ENCODE measurements at places on chromosomes 13 and 19.

- no peak for DNase-seq
These were observed 591.4 kb downstream of the FGF9 start for GRCh38 chr13:22262001-22262885.

- DNase-seq = no peak
These were observed 8.7 kb downstream of the HOMER3 start for GRCh38 chr19:18932216-18932841.

- DNase-seq = no peak
These were observed 606.6 kb downstream of the LIG4 start for GRCh38 chr13:107608736-107609135.

DNA sequence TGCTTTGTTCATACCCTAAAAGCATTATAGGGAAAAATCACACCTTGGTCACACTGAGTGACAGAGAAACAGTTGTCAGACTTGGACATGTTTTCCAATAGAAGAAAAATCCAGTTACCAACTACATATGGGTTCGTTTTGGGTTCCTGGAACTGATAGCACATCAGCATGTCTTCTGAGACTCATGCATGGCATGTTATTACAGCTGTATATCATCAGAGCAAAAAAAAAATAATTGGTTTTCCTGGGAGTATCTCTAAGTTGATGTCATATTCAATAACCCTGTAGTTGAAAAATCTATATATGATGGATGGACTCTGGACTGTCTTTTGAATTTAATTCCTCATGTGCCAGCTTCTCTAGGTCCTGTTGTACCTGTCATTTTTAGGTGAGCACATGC lies 211.6 kb downstream of the DNAJC15 start:
- no peak for DNase-seq

DNA sequence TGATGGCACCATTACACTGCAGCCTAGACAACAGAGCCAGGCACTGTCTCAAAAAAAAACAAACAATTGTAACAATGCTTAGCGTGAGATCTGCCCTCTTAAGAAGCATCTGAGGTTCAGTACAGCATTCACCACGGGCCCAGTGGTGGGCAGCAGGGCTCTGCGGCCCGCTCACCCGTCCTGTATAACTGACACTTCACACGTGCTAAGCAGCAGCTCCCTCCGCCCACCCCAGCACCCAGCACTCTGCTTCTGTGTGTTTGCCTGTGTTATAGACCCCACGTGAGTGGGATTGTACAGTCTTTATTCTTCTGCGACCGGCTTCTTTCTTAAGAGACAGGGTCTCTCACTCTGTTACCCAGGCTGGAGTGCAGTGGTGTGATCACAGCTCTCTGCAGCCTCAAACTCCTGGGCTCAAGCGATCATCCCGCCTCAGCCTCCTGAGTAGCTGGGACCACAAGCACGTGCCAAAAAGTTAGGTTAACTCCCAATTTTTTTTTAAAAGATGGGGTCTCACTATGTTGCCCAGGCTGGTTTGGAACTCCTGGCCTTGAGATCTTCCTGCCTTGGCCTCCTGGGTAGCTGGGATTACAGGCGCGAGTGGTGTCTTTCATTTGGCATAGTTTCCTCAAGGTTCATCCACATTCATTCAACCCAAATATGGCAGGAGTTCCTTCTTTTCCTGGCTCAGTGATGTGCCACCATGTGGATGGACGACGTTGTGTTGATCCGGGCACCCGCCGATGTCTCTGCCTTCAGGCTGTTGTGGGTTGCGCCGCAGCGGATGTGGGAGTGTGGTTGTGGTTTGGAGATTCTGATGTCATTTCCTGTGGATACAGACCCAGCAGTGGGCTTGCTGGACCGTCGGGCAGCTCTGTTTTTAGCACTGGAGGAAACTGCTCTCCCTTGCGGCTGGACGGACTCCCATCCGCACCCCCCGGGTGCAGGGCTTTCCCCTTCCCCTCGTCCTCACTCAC lies 170.0 kb downstream of the KDM4B start:
- DNase-seq = peak; percentile 62

All from GM12864 (cell line).